ENCODE measurements at places on chromosomes 1 and 21. TPM values are rescaled to one million over a fixed set of nuclear protein-coding genes. Genes with fewer than 3 reads are reported as not detected.

DNA sequence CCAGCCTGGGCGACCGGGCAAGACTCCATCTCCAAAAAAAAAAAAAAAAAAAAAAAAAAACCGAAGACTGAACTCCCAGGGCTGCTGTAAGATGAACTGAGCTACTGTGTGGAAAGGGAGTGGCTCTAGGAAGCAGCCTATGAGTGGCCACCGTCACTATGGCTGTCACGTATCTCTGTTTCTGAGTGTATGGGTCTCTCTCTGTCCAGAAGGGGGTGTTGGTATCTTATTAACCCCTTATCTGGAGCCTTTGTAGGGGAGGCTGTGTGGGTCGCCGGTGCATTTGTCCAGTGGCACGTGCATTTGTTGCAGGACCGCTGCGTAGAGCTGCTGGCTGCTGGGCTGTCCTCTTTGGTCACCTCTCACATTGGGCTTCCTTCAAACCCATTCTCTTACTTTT, 326.6 kb downstream of the CAMTA1 start:
- DNase-seq: no peak

GRCh38 chr21:38472412-38473108, 25.7 kb downstream of the ERG start:
- no peak for DNase-seq

DNA sequence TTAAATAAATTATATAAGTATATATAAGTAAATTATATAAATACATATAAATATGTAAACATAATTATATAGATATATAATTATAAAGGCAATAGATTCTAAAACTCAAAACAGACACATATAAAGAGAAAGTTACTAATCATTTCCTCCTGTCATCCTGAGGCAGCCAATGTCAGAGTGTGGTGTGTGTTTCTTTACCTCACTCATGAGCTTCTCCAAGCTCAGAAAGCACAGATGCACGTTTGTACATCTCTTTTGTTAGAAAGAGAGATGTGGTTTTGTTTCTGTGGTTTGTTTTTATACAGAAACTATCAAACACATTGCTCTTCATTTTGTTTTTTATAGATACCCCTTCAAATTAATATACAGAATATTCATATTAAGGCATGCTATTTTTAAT, 594.8 kb downstream of the USP25 start:
- DNase-seq: no peak

- no peak for DNase-seq
Measured at GRCh38 chr21:42419845-42420244, 16.1 kb downstream of the UBASH3A start.

DNA sequence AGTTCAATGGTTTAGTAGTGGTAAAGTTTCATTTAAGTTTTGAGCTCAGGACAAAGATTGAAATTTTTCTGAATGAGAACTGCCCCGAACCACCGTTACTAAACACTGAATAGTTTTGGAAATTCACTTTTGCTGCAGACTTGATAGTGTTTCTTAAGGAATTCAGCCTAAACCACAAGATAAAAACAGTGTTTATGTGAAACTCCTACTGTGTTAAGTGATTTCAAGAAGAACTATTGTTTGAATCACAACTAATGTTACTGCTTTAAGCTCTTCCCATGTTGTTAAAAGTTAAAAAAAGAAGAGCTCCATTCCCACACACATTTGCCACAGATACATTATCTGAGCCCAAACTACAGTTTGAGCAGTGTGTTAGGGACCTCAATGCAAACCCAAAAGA, 159.2 kb downstream of the DYRK1A start:
- no peak for DNase-seq

- no peak for DNase-seq
Measured at GRCh38 chr21:24160528-24160927, 1446.8 kb downstream of the MRPL39 start.

DNA sequence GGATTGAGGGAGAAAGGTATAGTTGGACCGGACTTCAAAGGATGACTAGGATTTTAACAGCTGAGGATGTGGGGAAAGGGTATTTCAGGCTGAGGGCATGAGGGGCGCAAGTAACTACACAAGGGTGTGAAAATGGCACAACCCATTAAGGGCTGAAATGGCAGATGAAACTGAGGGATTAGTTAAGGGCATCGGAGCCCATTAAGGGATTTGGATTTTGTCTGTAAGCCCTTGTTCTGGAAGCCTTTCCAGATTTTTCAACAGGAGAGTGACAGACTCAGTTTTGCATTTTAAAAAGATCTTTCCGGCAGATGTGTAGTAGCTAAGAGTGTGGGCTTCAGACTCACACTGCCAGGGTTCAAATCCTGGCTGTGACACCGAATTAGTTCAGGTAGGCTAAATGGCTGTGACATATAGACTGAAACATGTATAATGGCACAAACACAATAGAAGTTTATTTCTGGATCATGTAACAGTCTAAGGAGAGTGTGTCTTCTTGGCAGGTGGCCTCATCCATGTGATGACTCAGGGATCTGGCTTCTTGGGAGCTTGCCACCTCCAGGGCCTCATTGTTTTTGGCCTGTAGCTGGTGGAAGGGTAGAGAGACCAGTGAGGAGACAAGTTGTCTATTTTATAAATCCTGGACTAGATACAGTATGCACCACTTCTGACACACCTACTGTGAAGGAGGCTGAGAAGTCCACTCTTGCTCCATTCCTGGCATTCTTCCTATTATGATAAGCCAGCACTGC, 49.6 kb downstream of the UBE2T start:
- DNase-seq: no peak

DNA sequence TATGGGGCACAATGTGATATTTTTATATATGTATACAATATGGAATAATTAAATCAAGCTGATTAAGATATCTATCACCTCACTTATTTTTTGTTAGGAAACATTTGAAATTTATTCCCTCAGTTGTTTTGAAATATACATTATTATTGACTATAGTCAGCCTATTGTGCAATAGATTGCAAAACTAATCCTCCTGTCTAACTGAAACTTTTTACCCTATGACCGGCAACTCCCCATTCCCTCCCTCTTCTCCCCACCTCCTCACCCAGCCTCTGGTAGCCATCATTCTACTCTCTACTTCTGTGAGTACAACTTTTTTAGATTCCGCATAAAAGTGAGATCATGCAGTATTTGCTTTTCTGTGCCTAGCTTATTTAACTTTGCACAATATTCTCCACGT, 117.7 kb upstream of the SGIP1 start:
- no peak for DNase-seq

GRCh38 chr1:91066538-91066937, 44.7 kb upstream of the ZNF644 start:
- no peak for DNase-seq

GRCh38 chr1:213826891-213827290, 160.9 kb upstream of the PROX1 start:
- no peak for DNase-seq

- DNase-seq: no peak
Measured at GRCh38 chr1:66626261-66626660, 92.3 kb downstream of the SGIP1 start.

- DNase-seq: no peak
Measured at GRCh38 chr1:22919341-22920025, 53.2 kb downstream of the LACTBL1 start.

GRCh38 chr1:983798-984475, 2.0 kb upstream of the PERM1 start:
- DNase-seq: no peak

DNA sequence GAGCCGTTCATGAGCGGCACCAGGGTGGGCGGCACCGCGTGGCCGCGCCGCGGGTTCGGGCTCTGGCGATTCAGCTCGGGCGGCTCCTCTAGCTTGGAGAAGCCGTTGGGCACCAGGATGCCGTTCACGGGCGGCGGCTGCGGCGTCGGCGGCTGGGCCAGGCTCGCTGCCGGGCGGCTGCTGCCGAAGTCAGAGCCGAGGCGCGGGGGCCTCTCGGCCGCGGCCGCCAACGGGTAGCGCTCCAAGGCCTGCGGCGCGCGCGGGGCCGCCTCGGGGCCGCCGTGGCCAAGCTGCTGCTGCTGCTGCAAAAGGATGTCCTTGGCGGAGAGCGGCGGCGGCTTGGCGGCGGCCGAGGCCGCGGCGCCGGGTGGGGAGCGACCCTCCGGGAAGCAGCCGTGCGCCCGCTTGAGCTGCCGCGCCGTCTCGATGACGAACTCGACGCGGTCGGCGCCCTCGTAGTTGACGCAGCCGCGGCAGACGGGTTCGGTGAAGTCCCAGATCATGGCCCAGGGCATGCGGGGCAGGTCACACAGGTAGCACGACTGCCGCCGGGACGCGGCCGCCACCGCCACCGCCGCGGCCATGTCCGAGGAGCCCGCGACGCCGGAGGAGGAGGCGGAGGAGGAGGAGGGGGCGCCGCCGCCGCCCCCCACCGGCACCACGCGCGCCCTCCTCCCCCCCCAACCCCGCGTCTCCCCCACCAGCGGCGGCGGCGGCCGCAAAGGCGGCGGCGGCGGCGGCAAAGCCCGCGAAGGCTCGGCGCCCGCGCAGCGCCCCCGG, 877 bp downstream of the IRF2BP2 start:
- DNase-seq: no peak

DNA sequence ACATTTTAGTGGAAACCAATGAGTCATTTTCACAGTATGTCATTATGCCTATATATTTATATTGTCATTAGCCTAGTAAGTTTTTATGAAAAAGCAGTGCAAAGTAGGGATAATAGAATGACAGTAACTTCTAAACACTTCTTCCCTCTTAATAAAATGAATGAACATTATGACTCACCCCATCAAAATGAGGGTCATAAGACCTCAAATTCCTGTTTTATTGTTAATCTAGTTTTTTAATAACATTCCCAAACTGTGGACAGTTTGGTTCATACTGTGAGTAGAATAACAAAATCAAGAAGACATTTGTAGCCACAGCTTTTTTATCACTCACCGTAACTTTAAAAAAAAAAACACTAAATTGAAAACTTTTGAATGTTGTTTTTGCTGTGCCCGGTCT, 160.5 kb downstream of the LRRC40 start:
- peak; percentile 13 for DNase-seq

DNA sequence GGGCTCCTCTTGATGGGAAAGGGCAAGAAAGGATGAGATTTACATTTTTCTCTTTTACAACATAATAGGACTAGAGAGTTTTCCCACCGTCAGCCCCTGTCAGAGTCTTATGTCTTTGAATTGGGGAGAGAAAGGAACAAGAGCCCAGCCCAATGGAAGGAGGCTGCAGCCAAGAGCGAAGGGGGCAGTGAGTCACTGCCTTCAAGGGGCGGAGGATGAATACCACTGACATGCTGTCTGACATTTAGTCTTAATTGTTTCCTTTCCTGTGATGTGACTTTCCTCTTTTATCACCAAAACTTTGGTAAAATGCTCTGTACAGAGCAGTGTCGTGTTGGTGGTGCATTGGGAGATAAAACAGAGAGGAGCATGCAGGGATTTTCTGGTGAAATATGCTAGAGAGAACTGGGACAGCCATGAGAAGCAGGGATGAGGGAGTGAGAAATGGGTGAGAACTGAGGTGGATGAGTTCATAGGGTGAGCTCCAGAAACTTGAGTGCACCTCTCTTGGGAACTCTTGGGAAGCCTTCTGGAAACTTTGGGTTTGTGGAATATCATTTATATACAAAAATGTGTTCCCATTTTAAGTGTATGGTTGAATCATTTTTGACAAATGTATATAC, 179.9 kb upstream of the FGGY start:
- no peak for DNase-seq

- DNase-seq: no peak
Measured at GRCh38 chr1:1001057-1001783, 1.3 kb upstream of the HES4 start.

GRCh38 chr21:38646213-38646837, 148.0 kb upstream of the ERG start:
- DNase-seq: peak; percentile 75

EXTL1 gene
- 0.13 TPM for polyA plus RNA-seq

APCS gene
- polyA plus RNA-seq: not detected

RRAGC gene
- polyA plus RNA-seq: 28.8 TPM

C1orf210 gene
- polyA plus RNA-seq: 4.6 TPM

HSF2BP gene
- polyA plus RNA-seq: 6.1 TPM

CHI3L2 gene
- polyA plus RNA-seq: 1.0 TPM

WNT3A gene
- 0.07 TPM for polyA plus RNA-seq

TMOD4 gene
- polyA plus RNA-seq: 0.42 TPM

All from keratinocyte (primary cell).